ENCODE measurements at places on chromosomes 5 and 9.

DNA sequence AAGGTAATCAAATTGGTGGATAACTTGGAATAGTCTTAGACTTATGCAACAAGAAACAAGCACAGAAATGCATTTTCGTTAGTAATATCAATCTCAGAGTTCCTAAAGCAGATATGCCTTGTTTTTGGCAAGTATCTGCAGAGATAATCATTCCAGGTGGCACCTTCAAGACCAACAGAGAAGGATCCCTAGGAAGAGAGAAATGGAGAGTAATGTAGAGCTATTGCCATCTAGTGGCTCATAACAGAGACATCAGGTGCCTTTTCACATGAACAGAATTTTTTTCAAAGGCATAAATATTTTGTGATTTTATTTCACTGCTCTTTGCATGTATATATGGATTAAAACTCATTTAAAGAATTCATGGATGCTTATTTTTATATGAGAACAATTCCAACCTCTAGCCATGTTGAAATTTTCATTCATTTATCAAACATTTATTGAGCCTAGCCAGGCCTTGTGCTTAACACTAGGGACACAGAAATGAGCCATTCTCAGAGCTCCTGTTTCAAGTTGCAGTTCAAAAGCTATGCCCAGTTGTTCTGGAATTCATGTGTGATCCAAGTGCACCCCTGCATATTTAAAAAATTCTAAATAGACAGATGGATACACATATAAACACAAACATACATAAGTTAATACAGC is 117.5 kb upstream of the OR13F1 start:
- no peak for DNase-seq

DNA sequence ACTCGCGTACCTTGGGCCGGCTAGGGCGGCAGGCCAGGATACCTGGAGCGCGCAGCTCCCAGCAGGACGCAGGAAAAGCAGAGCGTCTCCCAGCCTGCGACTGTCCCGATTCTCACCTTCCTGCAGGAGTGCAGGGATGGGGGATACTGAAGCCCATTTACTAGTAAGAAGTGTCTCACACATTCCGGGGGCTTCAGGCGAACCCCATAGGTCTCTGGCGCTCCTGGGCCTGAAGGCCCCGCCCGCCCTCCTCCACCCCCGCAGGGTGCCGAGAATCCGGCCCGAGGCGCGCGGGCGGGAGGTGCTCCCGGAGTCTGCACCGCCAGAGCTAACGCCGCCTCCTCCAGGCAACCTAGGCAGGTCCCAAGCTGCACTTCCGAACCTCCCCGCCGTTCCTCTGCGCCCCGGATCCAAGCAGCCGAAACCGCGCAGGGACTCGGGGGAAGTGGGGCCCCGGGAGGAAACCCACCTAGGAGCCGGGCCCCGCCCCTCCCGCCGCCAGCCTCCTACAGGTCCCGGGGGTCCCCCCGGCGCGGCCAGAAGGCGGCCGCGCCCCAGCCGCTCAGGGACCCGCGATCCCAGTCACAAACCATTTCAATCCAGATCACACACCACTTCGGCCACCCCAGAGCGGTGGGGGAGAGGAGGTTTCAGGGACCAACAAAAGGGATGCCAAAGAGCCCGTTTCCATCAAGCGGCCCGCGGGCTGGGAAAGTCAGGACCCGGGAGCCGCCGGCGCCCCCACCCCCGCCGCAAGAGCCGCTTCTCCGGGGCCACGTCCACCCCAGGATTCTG is 1.2 kb downstream of the ROR2 start:
- DNase-seq, result no peak

- no peak for DNase-seq
These were observed 33.6 kb upstream of the MAMDC2 start for GRCh38 chr9:70010015-70010414.

DNA sequence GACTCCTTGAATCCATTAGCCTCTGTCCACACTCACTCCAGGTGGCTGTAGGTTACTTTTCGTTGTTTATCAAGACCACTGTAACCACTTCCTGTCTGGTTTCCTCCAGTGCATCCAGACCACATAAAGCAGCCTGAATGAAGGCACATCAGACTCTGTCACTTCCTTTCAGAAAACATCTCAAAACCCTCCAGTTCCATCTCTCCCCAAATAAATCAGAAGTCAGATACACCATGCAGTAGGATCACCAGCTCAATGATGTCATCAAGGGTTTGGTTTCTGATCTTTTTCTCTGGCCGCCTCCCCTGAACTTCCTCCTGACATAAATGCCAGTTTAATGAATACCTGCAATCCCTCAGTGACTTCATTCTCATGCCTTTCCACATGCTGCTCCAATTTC is 161.2 kb downstream of the ZNF462 start:
- no peak for DNase-seq

GRCh38 chr5:141349917-141350619 is at the start of gene PCDHGB1:
PCDHGB1 (plus strand) TSS chr5:141350099; CDS start chr5:141350261, 162 bp downstream.
- DNase-seq, result no peak

DNA sequence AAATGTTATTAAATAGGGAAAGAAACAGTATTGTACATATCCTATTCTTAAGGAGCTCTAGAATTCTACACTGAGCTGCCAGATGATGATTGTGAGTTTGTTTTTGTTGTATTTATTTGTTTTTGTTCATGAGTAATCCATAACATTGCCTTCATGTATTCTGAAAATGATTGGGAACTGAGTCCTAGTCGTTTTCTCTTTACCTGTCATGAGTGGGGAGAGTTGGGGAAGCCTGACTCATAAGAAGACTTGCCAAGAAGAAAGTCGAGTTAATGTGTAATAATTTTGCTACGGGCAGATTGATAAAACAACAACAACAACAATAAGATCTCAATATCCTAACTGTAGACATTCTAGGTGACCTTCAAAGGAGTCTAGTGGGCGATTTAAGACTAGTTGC is 103.8 kb downstream of the ANKRD55 start:
- DNase-seq, result no peak

GRCh38 chr9:106032978-106033377 is 338.6 kb downstream of the TMEM38B start:
- DNase-seq, result no peak

Data from GF-D8 (cell line).